Fibroblast of upper back skin (primary cell): ENCODE measurements at places on chromosomes 3 and 15.

GRCh38 chr3:46478341-46478740 is 13.6 kb upstream of the LTF start:
- no peak for DNase-seq

- peak; percentile 4 for DNase-seq
Measured at GRCh38 chr3:908839-909238, 184.0 kb upstream of the CNTN6 start.

DNA sequence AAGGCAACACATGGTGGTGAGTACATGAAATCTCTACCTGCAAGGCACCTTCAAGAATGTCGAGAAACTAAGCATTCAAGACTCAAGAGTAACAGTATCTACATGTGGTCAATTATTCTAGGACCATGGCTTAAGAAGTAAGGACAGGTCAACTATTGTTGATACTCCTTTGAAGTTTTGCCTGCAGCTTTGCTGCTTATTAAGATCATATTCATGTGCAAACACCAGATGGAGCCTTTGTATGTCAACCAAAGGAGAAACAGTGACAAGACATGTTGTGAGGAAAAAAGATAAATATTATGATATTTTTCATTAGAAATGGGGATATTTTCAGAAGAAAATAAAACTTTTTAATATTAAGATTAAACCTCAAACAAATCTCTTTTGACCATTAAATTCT is 52.3 kb upstream of the FGF7 start:
- peak; percentile 32 for DNase-seq

DNA sequence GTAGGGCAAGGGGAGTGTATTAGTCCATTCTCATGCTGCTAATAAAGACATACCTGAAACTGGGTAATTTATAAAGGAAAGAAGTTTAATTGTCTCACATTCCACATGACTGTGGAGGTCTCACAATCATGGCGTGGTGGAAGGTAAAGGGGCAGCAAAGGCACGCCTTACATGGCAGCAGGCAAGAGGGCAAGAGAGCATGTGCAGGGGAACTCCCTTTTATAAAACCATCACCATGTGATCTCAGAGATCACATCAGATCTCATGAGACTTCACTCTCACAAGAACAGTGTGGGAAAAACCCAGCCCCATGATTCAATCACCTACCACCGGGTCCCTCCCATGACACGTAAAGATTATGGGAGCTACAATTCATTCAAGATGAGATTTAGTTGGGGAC is 41.4 kb downstream of the SUMF1 start:
- DNase-seq: no peak

DNA sequence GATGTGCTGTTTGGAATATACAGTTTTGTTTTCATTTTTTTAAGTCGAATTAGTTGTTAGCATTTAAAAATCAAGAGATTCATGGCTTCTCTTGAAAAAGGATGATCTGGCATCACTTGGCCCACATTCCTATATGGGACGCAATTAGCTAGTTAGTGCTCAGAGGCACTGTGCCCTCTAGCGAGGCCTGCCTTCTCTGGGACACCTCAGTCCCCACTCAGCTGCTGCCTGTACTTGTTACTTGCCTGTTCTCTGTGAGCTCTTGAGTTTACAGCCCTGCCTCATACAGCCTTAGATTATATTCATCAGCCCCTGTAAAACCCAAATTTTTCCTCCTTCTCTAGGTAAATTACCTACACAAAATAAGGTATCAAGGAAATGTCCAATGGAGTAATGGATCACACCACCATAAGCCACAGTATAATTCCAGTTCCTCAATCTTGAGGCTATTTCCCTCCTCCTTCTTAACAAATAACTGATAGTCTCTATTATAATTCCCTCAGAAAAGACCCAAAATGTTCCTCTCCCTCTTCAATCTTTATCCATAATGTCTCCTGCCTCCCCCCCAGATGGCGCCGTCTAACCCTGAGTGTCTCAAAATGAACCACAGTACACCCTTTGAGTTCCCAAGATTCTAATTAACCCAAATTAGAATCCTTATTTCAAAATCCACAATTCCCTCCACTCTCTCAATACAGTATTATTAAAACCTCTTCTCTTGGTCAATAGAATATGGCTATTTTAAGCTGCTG is 2.7 kb downstream of the ZMAT3 start:
- DNase-seq: peak; percentile 52

GRCh38 chr3:41404582-41404981 is 205.3 kb downstream of the CTNNB1 start:
- DNase-seq: no peak

DNA sequence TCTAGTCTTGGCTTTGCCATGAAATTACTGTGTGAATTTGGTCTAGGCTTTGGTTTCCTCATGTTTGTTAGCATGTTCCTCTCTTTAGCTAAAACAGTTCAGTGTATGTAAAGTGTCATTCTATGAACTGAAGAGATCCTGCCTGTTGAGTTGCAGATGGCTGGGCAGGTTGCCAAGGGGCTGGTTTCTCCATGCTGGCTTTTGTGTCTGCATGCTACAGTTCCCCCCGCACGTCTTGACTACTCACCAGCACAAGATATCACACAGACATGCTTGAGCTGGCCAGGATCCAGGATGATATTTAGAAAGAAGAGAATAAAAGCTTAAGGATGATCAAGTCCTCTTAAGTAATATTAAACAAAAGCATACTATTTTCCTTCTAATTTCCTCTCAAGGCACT is 90.2 kb downstream of the CERS3 start:
- DNase-seq: peak; percentile 49
